ENCODE measurements at places on chromosomes 13 and 19.
A peak's percentile ranks its signal among the peaks of the same experiment; 100 is the strongest.

- no peaks in the 10 kb centered on the region for H3K4me1 ChIP-seq
- H3K27me3 ChIP-seq: no peaks in the 10 kb centered on the region
- no peaks in the 10 kb centered on the region for H3K36me3 ChIP-seq
- no peak overlapping the region for H3K4me3 ChIP-seq
- DNase-seq: no peak
These were observed 9.7 kb downstream of the SIGLEC6 start for GRCh38 chr19:51521781-51522180.

DNA sequence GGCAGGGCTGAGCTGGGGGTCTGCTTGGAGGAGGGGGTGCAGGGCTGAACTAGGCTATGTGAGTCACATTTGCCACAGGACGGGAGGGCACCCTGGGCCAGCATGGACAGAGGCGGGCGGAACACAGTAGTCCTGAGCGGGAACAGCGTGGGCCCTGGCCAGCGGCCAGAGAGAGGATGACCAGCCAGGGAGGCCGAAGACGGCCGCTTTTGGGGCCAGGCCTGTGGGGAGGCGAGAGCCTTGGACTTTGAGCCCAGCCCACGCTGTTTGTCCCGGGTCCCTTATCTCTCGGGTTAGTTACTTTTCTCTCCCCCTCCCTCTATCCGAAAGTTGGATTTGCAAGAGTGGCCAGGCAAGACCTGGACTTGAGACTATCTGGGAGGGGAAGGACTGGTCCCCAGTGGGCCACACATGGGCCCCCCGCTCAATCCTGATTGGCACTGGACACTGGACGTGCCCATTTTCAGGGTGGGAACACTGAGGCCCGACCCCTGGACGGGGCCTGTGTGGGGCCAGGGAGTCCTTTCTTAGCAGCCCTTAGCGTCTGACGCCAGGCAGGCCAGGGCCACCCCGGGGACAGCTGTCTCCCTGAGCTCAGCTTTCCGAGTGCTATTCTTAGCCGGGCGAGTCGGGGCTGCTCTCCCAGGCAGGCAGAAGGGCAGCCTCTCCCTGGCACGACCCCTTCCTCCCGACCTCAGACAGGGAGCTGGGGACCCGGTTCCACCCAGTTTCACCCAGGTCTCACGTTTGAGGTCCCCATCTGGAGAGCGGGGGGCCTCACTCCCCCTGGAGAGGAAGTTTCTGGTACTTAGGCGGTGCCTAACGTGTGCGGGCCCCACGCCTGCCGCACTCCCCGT lies 833 bp downstream of the GAMT start:
- H3K27ac ChIP-seq: no peak overlapping the region
- no peak for DNase-seq
- H3K4me3 ChIP-seq: peak overlapping the region; percentile 34
- H3K36me3 ChIP-seq: no peaks in the 10 kb centered on the region

GRCh38 chr19:18464646-18465045 lies 26.7 kb upstream of the ISYNA1 start:
- no peak overlapping the region for H3K4me3 ChIP-seq
- H3K4me1 ChIP-seq: peaks cover 17% of the 10 kb centered on the region
- DNase-seq: no peak
- peaks cover 28% of the 10 kb centered on the region for H3K36me3 ChIP-seq
- no peaks in the 10 kb centered on the region for H3K27me3 ChIP-seq

GRCh38 chr19:1122972-1123363 lies 19.2 kb downstream of the GPX4 start:
- H3K27me3 ChIP-seq: no peaks in the 10 kb centered on the region
- H3K4me1 ChIP-seq: no peaks in the 10 kb centered on the region
- no peak overlapping the region for H3K4me3 ChIP-seq
- no peak for DNase-seq

DNA sequence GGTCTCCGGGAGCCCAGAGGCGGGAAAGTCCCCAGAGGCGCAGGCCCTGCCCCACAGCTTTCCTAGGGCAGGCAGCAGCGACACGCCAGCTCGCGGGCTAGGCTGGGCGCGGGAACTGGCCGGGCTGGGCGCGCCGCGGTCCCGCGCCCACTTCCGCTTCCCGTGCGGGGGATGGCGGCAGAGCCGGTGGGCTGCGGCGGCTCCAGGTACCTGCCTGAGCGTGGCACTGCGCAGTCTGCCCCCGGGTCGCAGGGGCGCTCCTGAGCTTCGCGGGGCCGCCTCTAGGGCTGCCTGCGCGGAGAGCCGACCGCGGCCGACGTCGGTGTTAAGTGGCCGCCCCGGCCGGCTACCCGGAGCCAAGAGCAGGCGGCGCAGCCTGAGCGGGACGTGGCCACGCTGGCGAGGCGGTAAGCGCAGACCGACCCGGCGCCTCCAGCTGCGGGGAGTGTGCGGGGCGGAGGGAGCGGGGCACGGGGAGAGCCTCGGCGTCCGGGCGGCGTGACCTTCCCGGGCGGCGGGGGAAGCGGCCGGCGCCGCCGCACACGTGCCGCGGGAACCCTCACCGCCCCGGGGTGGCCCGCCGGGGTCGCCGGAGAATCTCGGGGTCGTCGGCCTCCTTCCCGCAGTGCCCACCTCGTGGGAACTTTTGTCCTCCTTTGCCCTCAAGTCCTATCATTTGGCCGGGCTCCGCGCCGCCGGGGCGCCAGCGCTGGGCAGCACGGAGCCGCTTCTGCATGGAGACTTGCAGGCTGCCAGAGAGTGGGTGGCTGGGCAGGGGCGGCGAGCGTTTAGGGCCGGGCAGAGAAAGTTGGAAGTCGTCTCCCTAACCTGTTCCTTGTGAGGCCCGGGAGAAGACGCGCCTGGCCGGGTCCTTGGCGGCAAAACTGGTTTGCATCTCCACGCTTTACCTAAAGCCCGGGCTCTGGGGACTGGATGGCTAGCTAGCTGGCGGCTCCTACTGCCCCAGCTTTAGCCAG lies 31.4 kb upstream of the MPHOSPH8 start:
- peak overlapping the region; percentile 67 for H3K27ac ChIP-seq
- peak overlapping the region; percentile 98 for H3K4me3 ChIP-seq
- H3K27me3 ChIP-seq: no peaks in the 10 kb centered on the region
- DNase-seq: no peak

DNA sequence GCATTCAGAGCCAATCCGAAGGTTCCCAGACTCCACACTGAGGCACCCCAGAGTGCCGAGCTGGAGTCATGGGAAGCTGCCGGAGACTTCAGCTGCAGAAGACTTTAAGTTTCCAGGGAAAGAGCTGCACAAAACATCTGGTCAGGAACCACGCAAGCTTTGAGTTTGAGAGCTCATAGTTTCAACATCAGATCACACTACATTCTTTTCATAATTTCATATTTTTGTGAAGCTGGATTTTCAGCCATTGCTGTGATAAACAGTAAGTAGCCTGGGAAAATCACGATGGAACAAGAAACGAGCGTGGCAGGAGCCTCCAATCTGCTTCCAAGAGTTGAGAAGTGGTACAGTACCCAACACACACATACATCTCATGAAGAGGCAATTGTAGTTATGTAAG lies 25.5 kb upstream of the ATP12A start:
- DNase-seq: no peak
- H3K4me1 ChIP-seq: peaks cover 3% of the 10 kb centered on the region
- H3K36me3 ChIP-seq: no peaks in the 10 kb centered on the region

Measured in RWPE2 (cell line).